Right ventricle myocardium inferior (tissue), 1 donor: ENCODE measurements at places on chromosomes 6 and 20. TPM values are rescaled to one million over a fixed set of nuclear protein-coding genes. Genes with fewer than 3 reads are reported as not detected.

The GLP1R gene
- 6.8 TPM for total RNA-seq

The CEP162 gene
- total RNA-seq = 3.9 TPM

The HTR1B gene
- not detected for total RNA-seq

The CNR1 gene
- total RNA-seq = 0.16 TPM

The FOXA2 gene
- total RNA-seq = not detected

The GTSF1L gene
- total RNA-seq = not detected

The PRKN gene
- 19.5 TPM for total RNA-seq

The SIRPD gene
- not detected for total RNA-seq

The ECT2L gene
- 1.1 TPM for total RNA-seq

The SRPK1 gene
- 18.7 TPM for total RNA-seq

The PRL gene
- not detected for total RNA-seq

The CCN6 gene
- total RNA-seq = not detected

The PPIL6 gene
- total RNA-seq = 4.5 TPM

The KIF25 gene
- total RNA-seq = not detected

The KCNK17 gene
- not detected for total RNA-seq

The UNC93A gene
- not detected for total RNA-seq

The GRIK2 gene
- 2.7 TPM for total RNA-seq

The NUP43 gene
- total RNA-seq = 28.1 TPM

The IPCEF1 gene
- total RNA-seq = 2.0 TPM

The TPD52L2 gene
- 78.0 TPM for total RNA-seq

The SLC22A7 gene
- not detected for total RNA-seq

The TRIM40 gene
- total RNA-seq = not detected

The ADGRG6 gene
- 2.9 TPM for total RNA-seq

The TMEM170B gene
- total RNA-seq = 4.8 TPM

The THBD gene
- 17.4 TPM for total RNA-seq

The LAMP5 gene
- not detected for total RNA-seq

The SLC17A3 gene
- total RNA-seq = not detected

The CCM2L gene
- total RNA-seq = 10.3 TPM

The CD109 gene
- 7.3 TPM for total RNA-seq

The C20orf144 gene
- not detected for total RNA-seq

The LMBRD1 gene
- total RNA-seq = 50.2 TPM

The STXBP5 gene
- 13.8 TPM for total RNA-seq

The UCKL1 gene
- 52.0 TPM for total RNA-seq

The CASS4 gene
- 0.41 TPM for total RNA-seq

The SLC22A23 gene
- 5.6 TPM for total RNA-seq

The SLC22A3 gene
- total RNA-seq = 1.8 TPM

The WDR27 gene
- total RNA-seq = 9.6 TPM
